Hematopoietic multipotent progenitor cell treated with erythropoietin and hydrocortisone succinate and interleukin-3 and kit ligand, for 4 days (in vitro differentiated cells): ENCODE measurements at places on chromosomes 12 and 14.

DNA sequence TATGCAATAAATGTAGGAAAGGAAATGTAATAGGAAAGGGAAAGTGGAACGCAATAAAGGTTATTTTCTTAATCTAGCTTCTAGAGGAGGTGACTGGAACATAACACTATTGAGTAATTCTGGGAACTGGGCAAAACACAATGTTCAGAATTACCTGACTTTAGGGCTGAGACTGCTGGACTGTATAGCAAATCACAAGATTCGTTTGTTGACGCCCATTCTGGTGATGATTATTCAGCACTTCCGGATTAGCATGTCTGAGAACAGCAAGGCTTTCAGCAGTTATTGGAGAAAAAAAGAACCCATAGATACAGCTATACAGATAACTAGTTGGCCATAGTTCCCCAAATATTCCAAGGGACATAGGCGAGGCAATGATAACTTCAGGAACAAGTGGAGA is 2.3 kb upstream of the KLRD1 start:
- DNase-seq: no peak

DNA sequence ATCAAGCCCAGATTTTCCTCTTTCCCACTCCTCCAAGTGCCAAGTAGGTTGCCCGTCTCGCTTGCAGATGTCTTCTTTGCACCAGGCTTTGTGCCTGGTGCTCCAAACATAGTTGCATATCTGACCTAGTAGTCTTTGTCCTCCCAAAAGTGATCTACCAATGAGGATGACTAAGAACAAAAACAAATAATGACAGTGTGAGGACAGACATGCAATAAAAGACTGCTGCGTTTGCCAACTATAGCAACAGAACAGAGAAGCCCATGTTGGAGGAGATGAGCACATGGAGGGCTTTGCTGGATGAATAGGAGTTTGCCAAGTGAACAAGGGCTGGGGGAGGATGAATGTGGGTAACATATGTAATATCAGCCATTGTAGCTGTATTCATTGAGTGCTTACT is 15.6 kb downstream of the DTX1 start:
- no peak for DNase-seq

DNA sequence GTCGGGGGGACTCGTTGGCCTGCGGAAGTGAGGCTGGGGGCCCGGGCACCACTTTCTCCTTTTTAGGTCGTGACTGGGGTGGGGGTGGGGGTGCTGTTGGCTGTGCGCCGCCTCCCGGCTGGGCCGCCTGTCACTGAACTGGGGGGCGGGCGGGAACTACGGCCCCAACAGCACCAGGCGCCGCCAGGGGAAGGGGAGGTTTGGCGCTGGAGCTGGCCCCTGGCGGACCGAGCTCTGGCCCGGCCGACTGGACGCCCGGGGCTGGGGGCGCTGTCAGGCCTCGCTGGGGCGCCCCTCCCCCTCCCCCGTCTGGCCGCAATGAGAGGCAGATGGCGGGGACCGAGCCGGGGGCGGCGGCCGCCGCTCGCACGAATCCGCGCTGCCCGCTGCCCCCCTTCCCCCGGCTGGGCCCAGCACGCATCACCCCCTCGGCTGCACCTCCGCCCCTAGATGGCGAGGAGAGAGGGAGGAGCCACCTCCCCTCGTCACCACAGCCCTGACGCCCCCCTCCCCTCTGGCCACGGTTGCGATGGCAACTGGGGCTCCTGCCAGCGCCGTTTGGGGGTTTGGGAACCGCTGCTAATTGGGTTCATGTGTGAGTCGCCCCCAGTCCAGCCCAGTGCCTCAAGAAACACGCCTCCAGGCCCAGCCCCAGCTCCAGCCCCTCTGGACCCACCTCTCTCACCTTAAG is 723 bp downstream of the NFATC4 start:
- DNase-seq: peak; percentile 84

DNA sequence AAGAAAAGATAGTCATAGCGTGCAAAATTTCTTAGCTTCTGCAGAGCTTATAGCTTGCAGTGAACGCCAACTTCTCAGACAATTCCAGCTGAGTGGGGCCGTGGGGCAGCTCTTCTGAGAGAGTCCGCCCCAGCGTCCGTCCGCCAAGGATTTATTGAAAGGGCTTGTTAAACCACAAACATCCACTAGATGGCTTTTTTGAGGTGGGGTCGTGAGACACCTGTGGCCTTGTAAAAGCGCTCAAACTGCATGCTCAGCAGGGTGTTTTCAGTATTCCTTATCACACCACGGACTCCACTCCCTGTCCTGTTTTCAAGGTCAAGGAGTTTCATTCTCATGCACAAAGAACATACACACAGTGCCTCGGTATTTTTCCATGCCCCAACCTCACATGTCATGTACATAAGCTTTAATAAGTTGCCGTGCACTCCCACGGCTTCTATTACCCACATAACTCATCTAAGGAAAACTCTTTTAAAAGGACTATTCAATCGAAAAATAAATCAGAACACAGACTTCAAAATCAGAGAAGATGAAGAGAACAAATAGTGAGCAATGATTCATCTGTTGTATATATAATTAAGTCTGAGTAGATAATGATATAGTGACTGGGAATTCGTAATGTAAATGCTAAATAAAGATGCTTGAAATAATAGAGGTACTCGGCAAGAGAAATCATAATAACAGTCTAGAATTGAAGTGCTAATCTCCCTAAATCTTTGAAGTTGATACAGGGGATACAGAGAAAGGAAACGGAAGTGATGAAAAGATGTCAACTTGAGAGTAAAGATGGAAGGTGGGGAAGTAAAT is 46.7 kb downstream of the WBP11 start:
- peak; percentile 44 for DNase-seq

- no peak for DNase-seq
Observed at GRCh38 chr14:53596853-53597525, 359.6 kb downstream of the BMP4 start.

GRCh38 chr12:31226639-31227038 is 99.3 kb downstream of the SINHCAF start:
- DNase-seq: no peak

DNA sequence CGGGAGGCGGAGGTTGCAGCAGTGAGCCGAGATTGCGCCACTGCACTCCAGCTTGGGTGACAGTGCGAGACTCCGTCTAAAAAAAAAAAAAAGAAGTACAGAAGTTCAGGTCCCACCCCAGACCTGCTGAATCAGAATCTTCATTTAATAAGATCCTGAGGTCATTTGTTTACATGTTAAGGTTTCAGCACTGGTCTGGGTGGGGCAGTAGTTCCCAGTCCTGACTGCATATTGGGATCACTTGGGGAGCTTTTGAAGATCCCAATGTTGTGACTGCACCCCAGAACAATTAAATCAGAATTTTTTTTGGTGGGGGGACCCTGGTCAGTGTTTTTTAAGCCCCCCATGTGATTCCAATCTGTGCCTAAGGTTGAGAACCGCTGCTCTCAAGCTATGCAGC is 11.7 kb upstream of the COL2A1 start:
- DNase-seq: no peak

DNA sequence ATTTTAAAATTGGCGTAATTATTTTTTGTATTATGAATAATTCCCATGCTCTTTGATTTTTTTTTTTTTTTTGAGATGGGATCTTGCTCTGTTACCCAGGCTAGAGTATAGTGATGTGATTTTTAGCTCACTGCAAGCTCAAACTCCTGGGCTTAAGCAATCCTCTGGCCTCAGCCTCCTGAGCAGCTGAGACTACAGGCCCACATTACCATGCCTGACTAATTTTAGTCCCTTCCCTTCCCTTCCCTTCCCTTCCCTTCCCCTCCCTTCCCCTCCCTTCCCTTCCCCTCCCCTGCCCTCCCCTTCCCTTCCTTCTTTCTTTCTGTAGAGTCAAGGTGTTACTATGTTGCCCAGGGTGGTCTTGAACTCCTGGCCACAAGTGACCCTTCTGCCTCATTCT is 9.4 kb upstream of the KIF26A start:
- no peak for DNase-seq

GRCh38 chr12:38664661-38665269 is 240.6 kb downstream of the CPNE8 start:
- DNase-seq: peak; percentile 58

GRCh38 chr14:21081521-21082142 is 11.5 kb downstream of the ARHGEF40 start:
- DNase-seq: no peak

DNA sequence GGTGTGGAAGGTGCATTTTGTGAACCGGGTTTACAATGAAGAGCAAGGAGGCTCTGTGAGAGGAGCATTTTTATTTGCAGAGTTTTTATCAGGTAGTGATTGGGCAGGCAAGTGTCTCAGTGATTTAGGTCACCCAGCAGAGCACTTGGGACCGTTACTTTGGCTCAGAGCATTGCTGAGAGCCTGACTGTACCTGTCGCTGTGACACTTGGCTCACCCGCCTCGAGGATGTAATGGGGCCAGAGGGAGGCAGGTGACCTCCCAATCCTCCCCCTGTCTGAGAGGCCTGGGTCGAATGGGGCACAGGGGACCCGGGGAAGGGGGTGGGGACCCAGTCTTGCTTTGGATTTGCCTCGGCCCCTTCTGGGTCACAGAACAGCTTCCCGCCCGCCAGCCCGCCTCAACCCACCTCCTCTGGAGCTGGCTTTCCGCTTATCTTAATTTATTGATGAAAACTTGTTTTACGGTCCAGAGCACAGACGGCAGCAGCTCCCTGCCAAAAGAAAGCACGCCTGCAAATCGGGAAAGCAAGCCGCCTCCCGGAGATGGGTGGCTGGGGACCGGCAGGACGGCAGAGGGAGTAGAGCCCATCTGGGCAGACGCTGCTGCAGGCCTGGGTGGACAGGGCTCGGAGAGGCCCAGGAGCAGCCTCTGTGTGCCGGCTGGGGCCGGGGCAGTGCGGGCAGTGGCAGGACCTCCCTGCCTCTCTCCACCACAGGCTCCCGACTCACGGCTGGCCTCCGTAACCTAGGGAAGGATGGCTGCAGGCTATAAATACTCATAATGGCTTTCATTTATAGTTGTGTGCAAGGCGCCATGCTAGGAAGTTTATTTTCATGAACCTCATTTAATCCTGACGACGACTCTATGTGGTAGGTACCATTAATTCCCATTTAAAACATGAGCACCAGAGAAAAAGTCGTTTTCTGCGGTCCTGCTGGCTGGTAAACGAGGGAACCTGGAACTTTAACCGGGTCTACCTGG is 187.1 kb downstream of the TSPAN9 start:
- no peak for DNase-seq

DNA sequence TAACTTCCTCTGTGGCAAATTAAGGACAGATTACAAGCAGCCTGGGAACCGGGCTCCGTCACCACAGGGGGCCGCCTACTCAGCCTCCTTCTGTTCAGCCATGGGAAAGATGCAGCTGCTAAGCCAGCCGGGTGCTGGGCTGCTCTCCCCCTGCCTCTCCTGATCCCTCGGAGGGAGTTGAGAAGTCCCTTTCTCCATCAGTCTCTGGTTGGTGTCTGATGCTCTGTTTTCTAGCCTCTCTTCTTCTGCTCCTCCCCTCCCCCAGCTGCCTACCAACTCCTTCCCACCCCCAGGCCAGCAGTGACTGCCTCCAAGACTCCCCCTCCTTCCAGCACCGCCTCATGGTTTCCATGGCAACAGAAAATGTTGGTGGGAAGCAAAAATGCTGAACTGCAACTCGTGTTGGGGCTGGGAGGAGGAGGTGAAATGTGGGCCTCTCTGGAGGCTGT is 486.7 kb downstream of the APAF1 start:
- no peak for DNase-seq

GRCh38 chr14:85701763-85702162 is 171.8 kb downstream of the FLRT2 start:
- no peak for DNase-seq

- no peak for DNase-seq
Observed at GRCh38 chr12:131102493-131102931, 148.8 kb downstream of the ADGRD1 start.

DNA sequence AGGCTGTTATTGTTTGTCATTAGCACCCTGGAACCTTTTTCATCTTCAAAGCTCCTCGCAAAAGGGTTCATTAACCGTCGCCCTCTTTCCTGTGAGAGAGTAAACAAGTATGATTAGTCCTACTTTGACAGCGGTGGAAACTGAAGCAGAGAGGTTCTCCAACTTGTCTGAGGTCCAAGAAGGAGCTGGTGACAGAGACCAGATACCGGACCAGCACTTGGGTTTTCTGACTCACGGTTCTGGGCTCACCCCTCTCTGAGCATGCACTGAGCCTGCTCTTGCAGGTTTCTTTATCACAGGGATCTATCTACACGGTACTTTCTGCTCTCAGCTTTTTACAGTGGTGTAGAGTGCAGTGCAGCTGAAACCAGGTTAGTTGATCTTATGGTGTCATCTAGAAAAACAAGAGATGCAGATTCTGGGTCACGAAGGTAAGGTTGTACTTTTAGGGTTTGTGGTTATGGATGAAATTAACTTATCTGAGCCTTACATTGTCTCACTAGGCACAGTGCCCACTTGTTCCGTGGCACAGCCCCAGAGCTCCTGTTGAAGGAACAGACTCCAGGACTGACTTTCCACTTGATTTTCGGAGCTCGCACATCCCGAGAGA is 62.1 kb downstream of the PPP2R5C start:
- DNase-seq: peak; percentile 57

DNA sequence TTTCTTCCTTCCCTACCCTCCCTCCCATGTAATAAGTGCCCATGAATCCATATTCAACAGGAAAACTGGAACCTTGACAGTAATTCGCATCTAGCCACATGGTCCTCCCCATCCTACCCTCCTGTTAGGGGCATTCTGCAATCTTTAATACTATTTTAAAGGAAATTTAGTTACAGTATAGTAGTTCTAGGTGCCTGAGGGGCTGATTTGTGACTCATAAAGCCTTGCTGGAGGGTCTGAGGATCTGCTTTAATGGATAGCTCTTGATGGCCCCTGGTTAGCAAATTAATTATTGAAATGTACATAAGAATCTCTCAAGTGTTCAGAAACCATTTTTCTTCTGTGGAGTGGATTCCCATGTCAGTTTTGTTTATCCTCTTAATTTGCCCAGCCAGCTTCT is 54.1 kb downstream of the ESRRB start:
- no peak for DNase-seq

DNA sequence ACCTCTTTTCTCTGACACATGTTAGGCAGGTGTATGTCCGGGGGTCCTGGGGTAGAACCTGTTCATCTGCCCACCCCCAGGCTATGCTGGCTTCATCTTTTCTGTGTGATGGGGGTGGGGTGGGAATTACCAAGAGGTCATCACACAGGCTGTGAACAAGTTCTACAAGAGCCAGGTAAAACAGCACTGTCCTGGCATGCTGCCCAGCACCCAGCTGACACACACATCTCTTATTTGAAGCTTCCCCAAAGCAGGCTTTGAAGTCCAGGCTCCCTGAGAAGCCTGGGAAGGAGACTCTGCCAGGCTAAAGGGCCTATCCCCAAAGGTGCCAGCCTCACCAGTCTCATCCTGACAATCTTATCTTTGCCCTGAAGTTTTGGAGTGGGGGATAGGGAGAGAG is 141.1 kb downstream of the ALG10 start:
- DNase-seq: no peak

GRCh38 chr12:53223389-53224060 is 8.5 kb downstream of the RARG start:
- peak; percentile 45 for DNase-seq

DNA sequence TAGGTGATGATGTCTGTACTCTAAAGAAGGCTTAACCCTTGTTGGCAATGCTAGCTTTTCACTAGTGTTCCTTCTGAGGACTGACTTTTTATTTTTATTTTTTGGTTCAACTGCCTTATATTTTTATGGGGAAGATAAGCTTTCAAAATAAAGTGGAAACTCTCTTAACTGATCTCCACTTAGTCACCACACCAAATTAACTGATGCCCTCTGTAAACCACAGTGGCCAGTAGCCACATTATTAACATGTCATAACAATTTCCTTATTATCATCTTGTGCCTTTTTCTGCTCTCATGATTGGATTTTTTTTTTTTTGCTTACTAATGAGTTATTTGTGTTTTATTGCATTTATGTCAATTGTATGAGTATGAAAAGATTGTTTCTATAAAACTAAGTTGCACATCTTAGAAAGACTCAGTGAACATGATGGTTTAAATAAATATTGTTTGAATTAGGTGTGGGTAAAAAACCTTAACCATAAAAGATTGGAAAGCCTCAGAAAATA is 56.9 kb downstream of the SCFD1 start:
- DNase-seq: peak; percentile 58
